ENCODE measurements at places on chromosomes 12 and 14.

DNA sequence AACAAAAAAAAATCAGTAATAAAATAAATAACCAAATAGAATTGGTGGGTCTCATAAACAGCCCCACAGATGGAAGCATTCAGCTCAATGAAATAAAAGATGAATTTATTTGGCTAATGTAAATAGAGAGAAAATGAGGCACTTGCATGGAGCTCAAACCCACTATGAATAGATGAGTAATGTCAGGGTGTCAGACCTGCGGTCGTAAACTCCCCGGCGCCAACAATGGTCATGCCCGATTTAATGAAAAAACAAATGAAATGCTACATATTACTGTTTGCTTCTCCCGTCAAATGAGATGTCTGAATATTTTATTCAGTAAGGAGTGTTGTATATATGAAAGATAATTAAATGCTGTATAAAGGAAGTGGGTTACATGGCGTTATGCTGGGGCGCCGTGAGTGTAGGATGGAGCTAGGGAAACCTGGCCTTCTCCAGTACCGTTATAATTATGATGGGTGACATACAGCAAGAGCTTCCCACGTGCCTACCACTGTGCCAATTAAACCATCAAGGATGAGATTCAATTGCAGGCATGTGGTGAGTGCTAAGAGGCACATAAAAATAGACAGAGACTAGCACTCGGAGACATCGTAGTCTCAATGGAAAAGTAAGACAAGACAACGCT lies 648.1 kb downstream of the BCL11B start:
- no peak for DNase-seq

GRCh38 chr12:123532808-123533649 lies 490 bp downstream of the RILPL1 start:
- DNase-seq: no peak

DNA sequence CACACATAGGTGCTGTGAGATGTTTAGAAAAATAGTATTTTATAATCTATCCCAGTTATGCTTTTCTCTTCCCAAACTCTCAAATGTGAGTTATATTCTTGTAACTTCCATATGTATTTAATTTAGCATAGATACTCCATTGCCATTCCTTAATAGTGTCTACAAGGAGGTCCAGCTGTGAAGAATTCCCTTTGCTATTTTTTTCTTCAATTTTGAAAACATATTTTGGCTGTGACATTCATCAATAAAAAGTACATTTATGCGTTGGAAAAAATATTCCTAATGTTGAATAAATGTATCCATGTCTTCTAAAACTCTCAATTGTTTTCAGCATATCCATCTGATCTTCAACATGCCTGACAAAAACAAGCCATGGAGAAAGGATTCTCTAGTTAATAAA lies 1402.0 kb upstream of the SEL1L start:
- no peak for DNase-seq

- DNase-seq: no peak
Observed at GRCh38 chr12:1284611-1285010, 293.6 kb downstream of the ERC1 start.

GRCh38 chr12:118727196-118727978 lies 254.0 kb upstream of the SRRM4 start:
- DNase-seq: no peak

- DNase-seq: no peak
Observed at GRCh38 chr12:79871621-79872020, 63.3 kb downstream of the PPP1R12A start.

Measured in stimulated activated CD8-positive, alpha-beta memory T cell treated with anti-CD3 and anti-CD28 coated beads, Interleukin-2, amount 100 ng/mL, for 48 hours (primary cell).